M059J (cell line): ENCODE measurements at places on chromosomes 1 and 21.

GRCh38 chr1:23638786-23639241, 52.8 kb upstream of the RPL11 start:
- DNase-seq: no peak

- no peak for DNase-seq
Measured at GRCh38 chr21:29939104-29939923, 482 bp downstream of the GRIK1 start.

DNA sequence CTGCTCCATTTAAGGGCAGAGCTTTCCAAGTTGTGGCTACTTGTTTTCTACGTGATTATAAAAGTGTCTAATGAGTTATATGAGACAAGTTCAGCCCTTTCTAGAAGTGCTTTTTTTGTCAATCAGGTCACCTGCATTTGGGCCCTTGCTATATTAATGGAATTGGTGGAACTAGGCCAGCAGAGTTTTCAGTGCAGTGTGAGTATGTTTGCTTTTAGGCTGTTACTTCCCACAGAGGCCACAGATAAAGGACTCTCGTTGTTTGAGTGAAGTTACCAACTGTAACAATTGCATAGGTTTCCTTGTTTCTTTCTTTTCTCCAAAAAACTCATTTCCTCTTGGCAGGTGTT, 10.9 kb downstream of the SMAP2 start:
- DNase-seq: no peak

- DNase-seq: no peak
Measured at GRCh38 chr21:35753308-35753707, 307.0 kb downstream of the SETD4 start.

GRCh38 chr1:1600861-1601563, 1.1 kb upstream of the FNDC10 start:
- no peak for DNase-seq
